ENCODE measurements at places on chromosomes 1 and 21.

DNA sequence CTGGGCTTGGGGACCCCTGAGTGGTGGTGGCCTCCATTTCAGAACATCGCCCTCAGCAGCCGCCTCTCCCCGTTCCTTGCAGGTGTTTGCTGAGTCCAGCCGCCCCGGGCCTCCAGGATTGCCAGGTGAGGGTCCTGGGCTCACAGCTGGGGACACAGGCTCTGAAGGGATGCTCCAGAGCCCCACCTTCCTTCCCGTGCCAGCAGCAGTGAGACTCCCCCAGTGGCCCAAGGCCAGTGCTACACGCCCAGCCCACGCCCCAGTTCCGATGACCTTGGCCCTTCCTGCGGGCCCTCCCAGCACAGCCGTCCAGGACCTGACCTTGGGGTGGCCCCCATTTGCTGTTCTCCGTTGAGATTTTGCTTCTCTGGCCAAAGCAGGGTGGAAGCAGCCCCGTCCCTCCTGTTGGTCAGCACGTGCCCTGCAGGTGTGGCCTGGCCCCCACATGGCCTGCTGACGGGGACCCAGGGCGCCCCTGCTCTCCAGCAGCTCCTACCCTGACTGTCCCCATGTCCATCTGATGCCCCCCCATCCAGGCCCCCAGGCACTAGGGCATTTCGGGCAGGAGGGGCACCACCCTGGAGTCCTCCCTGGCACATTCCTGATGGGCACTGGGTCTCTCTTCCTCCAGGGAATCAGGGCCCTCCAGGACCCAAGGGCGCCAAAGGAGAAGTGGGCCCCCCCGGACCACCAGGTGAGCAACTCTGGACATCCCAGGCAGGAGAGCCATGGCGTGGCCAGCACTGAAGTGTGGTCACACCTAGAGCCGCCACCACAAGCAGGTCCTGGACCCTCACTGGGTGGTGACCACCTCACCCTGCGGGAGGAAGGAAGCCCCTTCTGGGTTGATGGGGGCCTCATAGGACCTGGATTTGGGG, 45.0 kb downstream of the SLC19A1 start:
- no peak for DNase-seq

- DNase-seq = no peak
These were observed 19.3 kb upstream of the ALDH4A1 start for GRCh38 chr1:18921516-18922251.

DNA sequence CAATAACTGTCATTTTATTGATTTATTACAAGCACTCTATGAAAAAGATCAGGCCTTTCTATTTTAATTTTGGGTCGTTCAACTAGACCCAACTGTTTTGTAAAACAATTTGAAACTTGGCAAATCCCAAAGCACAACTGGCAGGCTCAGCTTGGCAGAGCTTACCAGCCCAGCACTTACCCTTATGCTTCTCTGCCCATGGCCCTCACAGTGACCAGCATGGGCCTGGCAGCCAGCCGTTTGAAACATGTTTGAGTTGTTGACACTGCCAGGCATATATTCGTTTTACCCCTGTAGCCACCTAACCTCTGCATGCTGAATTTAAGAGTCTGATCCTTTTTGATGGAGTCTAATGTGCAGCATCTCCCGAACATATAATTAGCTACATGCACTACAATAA, 796.7 kb upstream of the ADGRL2 start:
- no peak for DNase-seq

GRCh38 chr1:236890152-236891056, 95.3 kb downstream of the MTR start:
- no peak for DNase-seq

- no peak for DNase-seq
These were observed 69.6 kb downstream of the UBIAD1 start for GRCh38 chr1:11342621-11343032.
